Activated CD8-positive, alpha-beta T cell treated with anti-CD3 and anti-CD28 coated beads for 36 hours (primary cell): ENCODE measurements at places on chromosomes 5 and 9. TPM values are rescaled to one million over a fixed set of nuclear protein-coding genes. Genes with fewer than 3 reads are reported as not detected.
A peak's percentile ranks its signal among the peaks of the same experiment; 100 is the strongest.

- DNase-seq, result no peak
Measured at GRCh38 chr5:122366501-122366900, 54.5 kb downstream of the SNCAIP start.

DNA sequence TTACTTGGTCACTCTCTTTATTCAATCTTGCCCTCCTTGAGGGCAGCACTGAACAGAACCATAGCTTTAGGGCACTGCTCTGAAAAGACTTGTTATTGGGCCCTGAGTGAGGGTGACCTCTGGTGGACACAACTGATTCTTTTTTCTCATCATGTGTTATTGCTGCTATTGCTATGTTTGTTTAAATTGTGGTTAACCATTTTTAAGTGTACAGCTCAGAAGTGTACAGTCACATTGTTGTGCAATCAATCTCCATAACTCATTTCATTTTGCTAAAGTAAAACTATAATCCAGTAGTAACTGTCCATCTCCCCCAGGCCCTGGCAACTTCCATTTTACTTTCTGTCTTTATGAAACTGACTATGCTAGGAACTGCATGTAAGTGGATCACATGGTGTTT is 351.1 kb upstream of the RIOK2 start:
- peak; percentile 28 for DNase-seq

- no peak for DNase-seq
Measured at GRCh38 chr9:99018653-99019052, 74.9 kb downstream of the COL15A1 start.

MUSK gene
- total RNA-seq, result not detected

DNA sequence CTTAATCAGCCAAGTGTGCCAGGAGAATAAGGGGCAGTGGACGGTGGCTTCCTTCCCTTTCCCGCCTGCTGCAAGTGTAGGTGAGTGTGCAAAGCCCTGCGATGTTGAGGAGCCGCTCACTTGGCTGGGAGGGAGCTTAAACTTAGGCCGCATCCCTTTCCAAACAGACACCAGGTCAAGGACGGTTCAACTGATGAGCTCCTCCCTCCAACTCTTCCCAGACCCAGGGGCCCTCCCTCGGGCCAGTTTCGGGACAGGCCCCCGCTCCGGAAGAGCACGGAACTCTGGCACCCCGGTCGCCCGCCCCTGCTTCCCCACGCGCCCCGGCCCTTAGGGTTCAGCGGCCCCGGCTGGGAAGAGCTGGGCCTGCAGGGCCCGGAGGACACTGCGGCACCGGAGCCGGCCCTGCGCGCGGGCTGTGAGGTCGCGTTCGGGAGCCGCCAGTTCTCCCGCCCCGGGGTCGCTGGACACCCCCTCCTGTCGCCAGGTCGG is 481 bp downstream of the MRPL36 start:
- peak; percentile 50 for DNase-seq

DNA sequence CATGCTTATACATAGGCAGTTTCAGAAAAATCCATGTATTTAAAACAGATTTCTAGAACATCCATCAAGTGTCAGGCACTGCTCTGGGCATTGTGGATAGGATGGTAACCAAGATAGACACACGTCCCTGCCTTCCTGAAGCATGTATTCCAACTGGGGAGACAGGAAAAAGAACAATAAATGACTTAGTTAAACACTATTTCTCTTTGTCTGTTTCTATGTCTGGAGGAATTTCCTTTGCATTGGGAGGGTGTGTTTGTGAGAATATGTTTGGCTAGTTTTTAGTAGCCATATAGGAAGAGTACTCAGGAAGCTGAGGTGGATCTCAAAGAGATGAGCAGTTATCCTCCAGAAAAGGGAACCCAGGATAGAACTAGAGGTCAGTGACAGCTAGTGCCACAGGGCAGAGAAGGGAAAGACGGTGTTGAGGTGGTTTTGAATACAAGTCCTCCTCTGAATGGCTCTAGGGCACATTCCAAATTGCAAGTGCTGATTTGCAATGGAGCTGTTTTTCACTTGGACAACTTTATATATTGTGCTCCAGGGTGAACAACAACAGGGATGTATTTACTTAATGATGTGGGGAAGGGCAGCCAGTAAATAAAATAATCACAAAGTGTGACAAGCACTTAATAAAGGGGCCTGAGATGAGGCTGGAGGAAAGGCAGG is 144.7 kb upstream of the SHB start:
- no peak for DNase-seq

SELENOP gene
- not detected for total RNA-seq

GRCh38 chr5:154999865-155000264 is 13.7 kb upstream of the KIF4B start:
- DNase-seq, result no peak

- DNase-seq, result no peak
Measured at GRCh38 chr9:115057559-115057958, 60.4 kb downstream of the TNC start.

- DNase-seq, result peak; percentile 37
Measured at GRCh38 chr5:138466125-138466899, 1.0 kb downstream of the EGR1 start.

DNA sequence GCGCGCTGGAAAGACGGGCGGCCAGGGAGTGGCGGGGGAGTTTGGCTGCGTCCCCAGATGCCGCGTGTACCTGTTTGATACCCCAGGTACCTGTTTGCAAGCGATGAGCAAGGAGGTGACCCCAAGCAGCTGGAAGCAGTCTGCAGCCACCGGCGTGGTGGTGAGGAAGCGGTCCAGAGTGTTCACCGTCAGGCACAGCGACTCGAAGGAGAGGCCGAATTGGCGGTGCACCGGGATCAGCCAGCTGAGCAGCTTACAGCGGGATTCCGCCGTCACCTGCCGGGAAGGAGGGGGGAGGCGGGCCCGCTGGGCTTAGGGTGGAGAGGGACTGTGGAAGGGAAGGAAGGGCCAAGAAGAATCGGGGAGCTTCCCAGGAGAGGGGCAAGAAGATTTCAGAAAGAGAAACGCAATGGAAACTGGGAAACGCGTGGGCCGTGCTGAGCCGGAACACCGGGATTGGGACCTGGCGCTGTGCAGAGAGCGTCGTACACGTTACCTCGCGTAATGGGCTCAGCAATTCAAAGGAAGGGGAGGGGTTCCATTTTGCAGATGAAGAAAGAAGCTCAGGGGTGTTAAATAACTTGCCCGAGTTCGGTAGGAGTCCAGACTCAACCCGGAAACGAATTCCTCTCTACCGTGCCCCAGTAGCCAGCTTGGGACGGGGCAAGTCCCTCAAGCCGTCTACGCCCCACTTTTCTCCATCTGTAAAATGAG is 980 bp downstream of the CCNO start:
- no peak for DNase-seq

- DNase-seq, result no peak
Measured at GRCh38 chr5:71751422-71751821, 32.3 kb downstream of the CARTPT start.

GRCh38 chr9:38042626-38043357 is 26.2 kb downstream of the SHB start:
- no peak for DNase-seq

FIBCD1 gene
- not detected for total RNA-seq

- DNase-seq, result no peak
Measured at GRCh38 chr5:115463983-115464382, 80.6 kb downstream of the FEM1C start.

DNA sequence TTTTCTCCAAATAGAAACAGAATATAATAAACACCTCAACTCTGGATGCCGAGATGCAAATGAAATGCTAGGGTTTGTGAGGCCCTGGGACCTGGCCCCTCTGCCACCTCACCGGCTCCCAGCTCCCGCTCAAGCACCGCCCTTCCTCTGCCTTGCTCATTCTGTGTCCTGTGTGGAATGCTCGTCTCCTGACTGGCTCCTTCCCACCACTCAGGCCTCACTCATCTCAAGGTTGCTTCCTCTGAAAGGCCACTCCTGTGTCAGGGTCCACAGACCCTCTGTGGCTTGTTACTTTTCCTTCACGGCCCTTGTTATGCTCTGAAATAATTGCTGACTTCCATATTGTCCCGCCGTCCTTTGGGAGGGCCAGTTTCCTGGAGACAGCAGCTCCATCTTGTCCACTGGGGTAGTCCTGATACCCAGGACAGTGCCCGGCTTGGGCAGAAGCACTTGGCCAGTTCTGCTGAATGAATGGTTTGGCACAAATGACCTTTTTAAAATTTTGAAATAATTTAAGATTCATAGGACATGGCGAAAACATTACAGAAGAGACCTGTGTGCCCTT is 15.4 kb downstream of the RNF44 start:
- no peak for DNase-seq

DNA sequence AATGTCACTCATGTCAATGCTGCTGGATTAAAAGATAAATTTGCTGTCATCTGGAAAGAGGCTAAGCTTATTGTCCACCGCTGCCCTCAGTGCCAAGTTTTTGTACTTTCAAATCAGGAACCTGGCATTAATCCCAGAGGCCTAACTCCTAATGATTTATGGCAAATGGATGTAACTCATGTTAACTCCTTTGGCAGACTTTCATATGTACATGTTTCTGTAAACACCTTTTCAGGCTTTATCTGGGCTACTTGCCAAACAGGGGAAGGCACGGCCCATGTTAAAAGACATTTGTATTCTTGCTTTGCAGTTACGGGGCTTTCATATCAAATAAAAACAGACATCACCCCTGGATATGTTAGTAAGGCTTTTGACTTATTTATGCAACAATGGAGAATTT is 608.0 kb upstream of the ACO1 start:
- no peak for DNase-seq

GRCh38 chr5:32733590-32734340 is 22.6 kb downstream of the NPR3 start:
- DNase-seq, result no peak

DNA sequence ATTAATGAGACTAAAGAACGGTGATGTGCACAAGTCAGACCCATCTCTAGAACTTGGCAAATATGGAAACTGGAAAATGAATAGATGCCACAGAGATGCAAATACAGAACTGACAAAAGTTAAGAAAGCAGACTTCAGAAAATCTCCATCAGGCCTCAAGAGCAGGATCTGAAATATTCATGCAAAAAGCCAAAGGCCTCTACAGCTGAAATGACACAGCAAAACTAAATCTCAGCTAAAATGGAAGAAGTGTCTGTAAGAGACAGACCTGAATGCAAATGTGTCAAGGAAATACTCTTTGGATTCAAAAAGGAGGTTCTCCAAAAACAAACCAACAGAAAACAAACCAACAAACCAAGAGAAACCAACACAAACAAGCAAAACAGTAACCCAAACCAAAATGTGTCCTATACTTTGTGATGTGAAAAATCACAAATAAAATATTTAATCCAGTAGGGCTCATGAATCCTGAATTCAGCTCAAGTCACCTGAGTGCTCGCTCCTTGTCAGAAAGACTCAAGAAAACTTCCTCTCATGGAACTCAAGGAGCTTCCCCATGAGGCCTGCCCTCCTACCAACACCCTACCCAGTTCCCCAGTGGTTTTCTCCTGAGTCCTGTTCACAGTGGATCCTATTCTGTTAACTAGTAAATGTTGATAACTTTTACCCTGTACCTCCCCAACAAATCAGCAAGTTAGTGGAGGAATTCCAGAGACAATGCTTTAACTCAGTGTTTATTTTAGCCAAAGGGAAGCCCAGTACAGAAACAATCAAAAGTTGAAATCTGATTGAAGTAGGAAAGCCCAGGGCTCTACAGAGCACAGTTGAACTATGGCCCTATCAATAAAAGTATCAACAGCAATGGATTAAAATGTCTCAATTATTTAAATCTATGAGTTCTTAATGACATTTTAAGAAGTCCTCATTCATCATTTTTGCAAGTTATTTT is 14.6 kb downstream of the MRPS27 start:
- no peak for DNase-seq

GRCh38 chr5:124652514-124652819 is 94.0 kb downstream of the ZNF608 start:
- no peak for DNase-seq

NEUROG1 gene
- total RNA-seq, result not detected

DNA sequence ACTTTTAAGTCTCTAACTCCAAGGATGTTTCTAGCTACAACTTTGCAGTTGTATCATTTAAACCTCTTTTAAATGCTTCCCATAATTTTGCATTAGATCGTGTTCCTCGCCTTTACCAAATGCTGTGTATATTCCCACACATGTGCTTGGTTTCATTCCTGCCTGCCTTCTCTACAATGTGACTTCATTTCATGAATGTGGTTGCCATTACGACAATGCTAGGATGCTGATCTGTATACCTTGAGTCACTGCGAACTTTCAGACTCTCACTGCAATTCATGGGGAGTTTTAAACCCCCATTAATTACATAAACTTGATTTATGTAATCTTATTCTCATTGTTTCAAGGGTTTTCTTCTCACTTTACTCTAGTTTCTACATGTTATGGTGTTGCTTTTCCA is 50.3 kb downstream of the UBE2QL1 start:
- DNase-seq, result no peak

DNA sequence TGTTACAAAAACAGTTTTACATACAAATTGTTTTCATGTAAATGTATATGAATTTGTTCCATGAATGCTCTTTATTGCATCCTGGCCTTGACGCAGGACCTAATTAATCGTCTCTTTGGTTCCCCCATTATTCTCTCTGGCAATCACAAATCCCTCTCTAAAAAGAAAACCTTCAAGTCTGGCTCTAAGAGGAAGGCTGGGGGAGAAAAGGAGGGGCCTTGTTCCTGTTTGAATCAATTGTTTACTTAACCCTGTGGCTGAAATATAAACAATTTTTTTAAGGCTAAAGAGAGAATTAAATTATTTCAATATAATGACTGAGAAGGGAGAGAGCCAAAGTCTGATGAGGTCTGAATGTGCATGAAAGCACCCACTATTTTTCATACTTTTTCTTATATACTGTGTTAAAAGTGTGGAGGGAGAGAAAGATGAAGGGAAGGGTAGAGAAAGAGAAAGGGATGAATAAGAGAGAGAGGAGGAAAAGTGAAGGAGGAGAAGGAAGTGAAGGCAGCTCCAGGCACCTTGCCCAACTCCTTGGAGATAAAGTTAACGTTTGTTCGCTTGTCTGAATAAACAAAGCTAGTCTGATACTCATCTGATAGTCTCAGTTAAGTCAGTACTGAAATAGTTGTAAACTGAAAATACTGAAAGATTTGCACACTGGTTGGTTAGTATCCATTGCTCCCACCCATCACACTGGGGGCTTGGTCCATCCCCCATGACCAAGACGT is 116.4 kb upstream of the SPDL1 start:
- no peak for DNase-seq

- no peak for DNase-seq
Measured at GRCh38 chr5:141413540-141414069, 818 bp downstream of the PCDHGA10 start.

MYOZ3 gene
- total RNA-seq, result 0.20 TPM

GRCh38 chr9:70406434-70406862 is 8.0 kb downstream of the KLF9 start:
- DNase-seq, result peak; percentile 76

PKD2L2 gene
- total RNA-seq, result not detected

DNA sequence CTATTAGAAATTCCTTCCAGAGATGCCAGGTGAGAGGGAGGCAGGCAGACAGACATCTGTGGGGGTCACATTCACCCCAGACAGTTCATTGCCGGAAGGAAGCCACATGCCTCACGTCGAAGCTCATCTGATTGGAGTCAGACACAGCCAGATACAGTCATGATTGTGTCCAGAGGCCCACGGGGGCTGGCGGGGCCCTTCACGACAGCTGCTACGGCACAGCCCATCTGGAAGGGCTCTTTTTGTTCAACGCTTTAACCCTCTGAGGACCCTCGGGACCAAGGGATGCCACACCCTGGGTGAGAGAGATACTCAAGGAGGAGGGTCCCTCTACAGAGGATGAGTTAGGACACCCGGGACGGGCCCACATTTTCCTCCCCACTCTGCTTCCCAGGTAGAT is 31.9 kb upstream of the GABRP start:
- no peak for DNase-seq
